ENCODE measurements at places on chromosomes 6 and 20. TPM values are rescaled to one million over a fixed set of nuclear protein-coding genes. Genes with fewer than 3 reads are reported as not detected.

The NOX3 gene
- not detected for total RNA-seq

The DHX35 gene
- total RNA-seq = 10.7 TPM

- no peak for DNase-seq
These were observed 188.4 kb downstream of the JARID2 start for GRCh38 chr6:15434263-15434662.

DNA sequence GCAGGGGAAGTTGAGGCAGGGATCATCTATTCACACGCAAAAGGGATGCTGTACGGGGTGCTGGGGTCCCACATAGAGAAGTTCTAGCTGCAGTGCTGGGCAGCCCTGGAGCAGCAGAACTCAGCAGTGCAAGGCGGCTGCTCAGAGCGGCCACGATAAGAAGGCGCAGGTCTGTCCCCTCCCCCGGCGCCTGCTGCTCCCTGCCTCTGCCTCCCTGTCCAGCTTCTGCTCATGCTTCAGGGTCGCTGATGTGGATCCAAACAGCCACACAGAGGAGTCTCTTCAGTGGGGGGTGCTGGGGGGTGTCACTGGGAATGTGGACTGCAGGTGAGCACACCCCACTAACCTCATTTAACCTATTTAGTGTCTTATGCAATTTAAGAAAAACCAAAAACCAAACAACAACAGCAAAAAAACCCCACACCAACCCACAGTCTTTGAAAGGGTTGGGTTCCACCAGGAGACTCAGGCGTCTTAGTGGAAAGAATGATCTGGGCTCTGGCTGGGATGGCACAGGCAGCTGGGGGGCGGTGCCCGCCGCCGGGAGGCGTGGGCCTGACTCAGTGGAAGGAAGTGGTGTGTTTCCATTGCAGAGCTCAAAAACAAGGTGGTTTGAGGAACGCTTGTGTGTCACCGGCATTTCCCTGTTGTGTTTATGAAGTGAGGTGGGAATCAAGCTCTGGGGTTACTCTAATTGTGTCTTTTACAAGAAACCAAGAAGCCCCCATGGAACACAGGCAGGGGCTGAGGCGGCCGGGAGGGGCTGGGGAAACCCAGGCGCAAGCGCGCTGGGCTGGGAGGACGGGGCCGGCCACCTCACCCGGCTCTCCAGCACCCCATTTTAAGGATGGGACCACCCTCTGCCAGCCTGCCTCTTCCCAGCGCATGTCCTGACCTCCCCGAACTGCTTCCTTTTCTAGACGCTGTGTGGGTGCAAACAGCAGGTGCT is 55.1 kb downstream of the IRF4 start:
- peak; percentile 50 for DNase-seq

The ADGB gene
- total RNA-seq = not detected

- peak; percentile 8 for DNase-seq
These were observed 21.0 kb downstream of the NFYA start for GRCh38 chr6:41093729-41094128.

The AAR2 gene
- 34.3 TPM for total RNA-seq

GRCh38 chr6:78909391-78909790 is 42.0 kb downstream of the IRAK1BP1 start:
- peak; percentile 82 for DNase-seq

The ZFP57 gene
- total RNA-seq = not detected

- DNase-seq = no peak
These were observed 95.5 kb downstream of the CEBPB start for GRCh38 chr20:50286174-50286511.

GRCh38 chr6:21845439-21846140 is 252.0 kb downstream of the SOX4 start:
- no peak for DNase-seq

DNA sequence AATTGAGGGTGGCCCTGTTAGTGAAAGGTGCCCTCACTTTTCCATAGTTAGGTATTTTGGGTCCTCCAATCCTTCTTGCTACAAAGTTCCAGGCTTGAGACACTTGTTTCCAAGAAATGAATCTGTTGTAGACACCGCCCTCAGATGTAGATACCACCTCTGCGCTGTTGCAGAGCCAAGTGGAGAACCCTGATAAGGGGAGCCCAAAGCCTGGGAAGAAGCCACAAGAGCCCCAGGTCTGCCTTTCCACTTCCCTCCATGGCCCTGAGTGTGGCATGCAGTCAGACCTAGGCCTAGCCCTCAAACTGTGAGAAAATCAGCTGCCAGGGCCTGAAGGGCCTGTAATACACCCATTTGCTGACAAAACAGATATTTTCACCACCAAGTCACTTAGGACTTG is 37.1 kb downstream of the DTD1 start:
- no peak for DNase-seq

DNA sequence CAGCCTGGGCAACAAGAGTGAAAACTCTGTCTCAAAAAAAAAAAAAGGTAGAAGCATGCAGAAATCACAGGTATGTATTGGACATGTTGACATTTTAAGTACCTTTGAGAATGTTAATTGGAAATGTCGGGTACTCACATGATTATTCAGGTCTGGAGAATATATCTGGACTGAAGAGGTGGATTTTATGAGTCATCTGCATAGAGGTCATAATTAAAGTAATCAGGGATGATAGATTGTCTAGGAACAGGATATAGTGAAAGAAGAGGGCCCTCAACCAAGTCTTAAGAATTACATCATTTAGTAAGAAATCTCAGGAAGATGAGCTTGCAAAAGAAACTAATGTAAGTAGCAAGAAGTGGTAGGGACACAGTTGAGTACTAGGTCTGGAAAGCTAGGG is 212.5 kb downstream of the UTRN start:
- DNase-seq = peak; percentile 10

DNA sequence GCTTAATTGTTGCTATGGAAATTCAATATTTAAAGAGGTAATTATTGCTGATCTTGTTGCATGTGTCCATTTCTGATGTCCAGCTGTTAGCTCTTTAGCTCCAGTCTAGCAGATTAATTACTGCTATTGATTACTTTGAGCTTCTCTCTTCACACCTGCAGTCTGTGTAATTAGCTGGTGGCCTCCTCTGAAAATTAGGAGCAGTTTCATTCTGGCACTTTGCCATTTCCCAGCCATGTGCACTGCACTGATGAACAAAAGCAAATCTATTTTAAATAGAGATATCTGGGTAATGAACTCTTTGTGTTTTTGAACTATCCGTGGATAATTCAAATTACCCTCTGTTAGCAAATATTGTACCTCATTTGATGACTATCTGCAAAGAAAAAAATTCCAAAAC is 275.9 kb downstream of the RNF144B start:
- DNase-seq = no peak

The NEU1 gene
- total RNA-seq = 38.3 TPM

- no peak for DNase-seq
These were observed 18.6 kb upstream of the COL21A1 start for GRCh38 chr6:56266011-56266410.

The C6orf52 gene
- not detected for total RNA-seq

The CST2 gene
- 5.6 TPM for total RNA-seq

The PHACTR1 gene
- total RNA-seq = 0.25 TPM

DNA sequence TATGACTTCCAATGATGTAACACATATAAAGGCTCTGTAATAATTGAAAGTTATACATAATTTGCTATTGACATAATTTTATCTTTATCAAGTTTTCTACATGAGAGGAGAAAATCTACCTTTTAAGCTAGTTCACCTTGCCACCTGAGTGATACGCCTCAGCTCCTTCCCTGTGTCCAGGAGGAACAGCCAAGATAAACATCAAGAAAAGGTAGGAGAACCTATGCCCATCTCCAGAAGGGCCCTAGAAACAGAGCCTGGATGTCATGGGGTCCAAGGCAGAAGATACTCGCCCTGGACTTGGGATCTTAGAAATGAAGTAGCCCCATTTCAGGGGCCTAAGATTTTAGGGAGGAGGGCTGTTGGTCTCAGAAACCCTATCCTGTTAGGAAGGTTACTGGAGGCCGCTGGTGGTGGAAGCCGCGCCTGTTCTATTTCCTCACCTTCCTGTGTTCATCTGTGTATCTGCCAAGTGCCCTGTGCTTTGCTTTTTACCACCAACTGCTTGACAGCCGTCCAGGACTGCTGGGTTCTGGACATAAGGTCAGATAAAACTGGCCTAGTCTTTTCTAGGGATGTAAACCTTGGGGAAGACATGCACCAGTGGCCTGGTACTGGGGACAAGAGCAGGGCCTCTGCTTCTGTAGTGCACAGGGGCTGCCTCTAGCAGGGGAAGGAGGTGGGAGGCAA is 178.5 kb downstream of the ARID1B start:
- no peak for DNase-seq

The CLDN20 gene
- not detected for total RNA-seq

The LBP gene
- not detected for total RNA-seq

DNA sequence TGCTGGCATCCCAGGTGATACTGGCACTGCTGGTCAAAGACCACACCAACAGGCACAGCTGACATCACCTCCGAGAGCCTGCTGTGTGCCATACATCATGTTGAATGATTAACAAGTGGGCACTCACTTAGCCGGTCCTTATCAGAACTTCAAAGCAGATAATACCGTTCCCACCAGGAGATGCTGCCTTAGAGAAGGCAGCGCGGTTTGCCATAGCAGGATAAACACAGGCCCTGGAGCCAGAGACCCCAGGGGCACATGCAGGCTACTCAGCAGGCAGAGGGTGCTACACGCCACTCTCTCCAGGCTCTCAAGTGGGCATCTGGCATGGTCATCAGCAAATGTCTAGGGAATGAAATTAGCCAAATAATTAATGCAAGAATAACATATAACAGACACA is 86.5 kb upstream of the CST7 start:
- DNase-seq = no peak

DNA sequence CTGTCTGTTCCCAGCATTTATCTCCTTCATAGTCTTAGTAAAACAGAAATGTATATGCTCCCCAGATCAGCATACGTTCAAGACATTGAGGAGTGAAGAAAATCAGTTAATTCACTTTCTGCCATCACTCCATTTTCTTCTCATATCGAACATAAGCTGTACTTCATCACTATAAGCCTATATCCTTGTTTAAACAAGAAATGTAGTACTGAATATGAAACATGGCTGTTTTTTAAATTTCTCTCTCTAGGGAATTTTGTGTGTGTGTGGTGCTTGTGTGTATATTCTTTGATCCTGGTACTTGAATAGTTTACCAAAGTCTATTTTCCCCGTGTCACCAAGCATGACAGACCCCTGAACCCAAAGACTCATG is 107.1 kb downstream of the HFE start:
- no peak for DNase-seq

GRCh38 chr20:39623584-39624234 is 661.6 kb downstream of the DHX35 start:
- DNase-seq = peak; percentile 67

The CGAS gene
- 6.3 TPM for total RNA-seq

The FAXC gene
- 1.8 TPM for total RNA-seq
